Activated T-cell treated with anti-CD3 and anti-CD28 coated beads, Interleukin-2, amount 50 U/mL, for 48 hours (primary cell): ENCODE measurements at places on chromosomes 16 and 17.

- DNase-seq: peak; percentile 76
These were observed 1.2 kb downstream of the TMC6 start for GRCh38 chr17:78127239-78127887.

- no peak for DNase-seq
These were observed 38.4 kb downstream of the ARHGAP23 start for GRCh38 chr17:38466346-38467315.

- DNase-seq: no peak
These were observed 746.4 kb downstream of the CDH11 start for GRCh38 chr16:64375391-64375980.

- no peak for DNase-seq
These were observed 141.4 kb downstream of the SOCS1 start for GRCh38 chr16:11114366-11115164.

DNA sequence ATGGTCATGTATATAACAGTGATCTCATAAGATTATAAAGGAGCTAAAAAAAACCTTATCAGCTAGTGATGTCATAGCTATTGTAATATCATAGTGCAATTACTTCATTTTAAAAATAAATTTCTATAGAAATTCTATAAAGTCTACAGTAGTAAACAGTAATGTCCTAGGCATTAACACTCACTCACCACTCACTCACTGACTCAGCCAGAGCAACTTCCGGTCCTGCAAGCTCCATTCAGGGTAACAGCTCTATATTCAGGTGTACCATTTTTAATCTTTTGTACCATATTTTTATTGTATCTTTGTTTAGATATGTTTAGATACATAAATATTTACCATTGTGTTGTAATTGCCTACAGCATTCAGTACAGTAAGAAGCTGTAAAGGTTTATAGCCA is 524.4 kb upstream of the CDH5 start:
- DNase-seq: no peak
